ENCODE measurements at places on chromosomes 11 and 22. TPM values are rescaled to one million over a fixed set of nuclear protein-coding genes. Genes with fewer than 3 reads are reported as not detected.

- no peak for DNase-seq
These were observed 74.6 kb downstream of the CELSR1 start for GRCh38 chr22:46462726-46463371.

The PATE2 gene
- not detected for total RNA-seq

DNA sequence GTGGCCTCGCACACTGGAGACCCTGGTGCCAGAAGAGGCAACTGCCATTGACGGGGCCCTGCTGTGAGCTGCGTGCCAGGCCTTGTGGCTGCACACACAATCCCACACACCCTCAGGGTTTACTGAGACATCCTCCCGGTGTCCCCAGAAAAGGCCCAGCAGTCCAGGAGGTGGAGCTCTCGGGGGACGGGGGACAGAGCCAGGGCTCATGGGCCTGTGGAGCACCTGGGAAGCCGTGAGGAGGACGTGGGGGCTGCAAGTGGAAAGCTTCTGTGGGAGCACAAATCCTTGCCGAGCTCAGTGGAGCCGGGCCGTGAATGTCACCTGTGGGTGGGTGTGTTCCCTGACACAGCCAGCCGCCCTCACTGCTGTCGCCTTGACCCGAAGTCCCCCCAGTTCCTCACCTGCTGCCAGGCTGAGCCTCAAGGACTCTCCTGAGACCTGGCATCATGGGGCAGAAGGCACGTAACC is 609.7 kb downstream of the TBC1D22A start:
- DNase-seq: no peak

The SCGB2A2 gene
- total RNA-seq: not detected

DNA sequence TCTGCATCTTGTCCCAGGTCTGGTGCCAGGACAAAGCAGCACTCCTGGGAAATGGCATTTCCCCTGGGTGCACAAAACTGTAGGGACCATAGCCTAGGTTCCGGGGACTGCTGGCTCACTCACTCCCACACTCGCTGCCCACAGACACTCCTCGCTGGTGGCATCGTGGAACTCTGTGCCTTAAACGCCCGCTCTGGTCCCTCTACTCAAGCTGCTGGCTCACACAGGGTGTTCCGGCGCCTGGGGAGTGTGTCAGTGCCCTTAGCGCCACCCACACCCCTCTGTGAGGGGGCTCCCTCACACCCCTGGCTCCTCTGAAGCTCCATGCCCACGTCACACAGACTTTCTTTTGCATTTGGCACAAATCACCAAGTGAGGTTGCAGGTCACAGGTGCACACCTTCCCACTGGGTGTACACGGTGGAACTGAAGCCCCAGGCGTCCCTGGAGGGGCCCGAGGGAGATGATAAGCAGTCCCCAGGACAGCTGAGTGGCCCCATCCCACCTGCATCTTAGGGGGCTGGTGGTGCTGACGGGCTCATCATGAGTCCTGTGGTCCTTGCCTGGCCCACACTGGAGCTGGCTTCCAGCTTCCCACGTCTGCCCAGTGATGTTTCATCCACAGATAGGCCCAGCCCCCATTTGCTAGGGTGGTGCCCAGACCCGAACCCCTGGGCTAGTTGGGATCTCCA is 23.2 kb upstream of the DGCR8 start:
- DNase-seq: no peak

DNA sequence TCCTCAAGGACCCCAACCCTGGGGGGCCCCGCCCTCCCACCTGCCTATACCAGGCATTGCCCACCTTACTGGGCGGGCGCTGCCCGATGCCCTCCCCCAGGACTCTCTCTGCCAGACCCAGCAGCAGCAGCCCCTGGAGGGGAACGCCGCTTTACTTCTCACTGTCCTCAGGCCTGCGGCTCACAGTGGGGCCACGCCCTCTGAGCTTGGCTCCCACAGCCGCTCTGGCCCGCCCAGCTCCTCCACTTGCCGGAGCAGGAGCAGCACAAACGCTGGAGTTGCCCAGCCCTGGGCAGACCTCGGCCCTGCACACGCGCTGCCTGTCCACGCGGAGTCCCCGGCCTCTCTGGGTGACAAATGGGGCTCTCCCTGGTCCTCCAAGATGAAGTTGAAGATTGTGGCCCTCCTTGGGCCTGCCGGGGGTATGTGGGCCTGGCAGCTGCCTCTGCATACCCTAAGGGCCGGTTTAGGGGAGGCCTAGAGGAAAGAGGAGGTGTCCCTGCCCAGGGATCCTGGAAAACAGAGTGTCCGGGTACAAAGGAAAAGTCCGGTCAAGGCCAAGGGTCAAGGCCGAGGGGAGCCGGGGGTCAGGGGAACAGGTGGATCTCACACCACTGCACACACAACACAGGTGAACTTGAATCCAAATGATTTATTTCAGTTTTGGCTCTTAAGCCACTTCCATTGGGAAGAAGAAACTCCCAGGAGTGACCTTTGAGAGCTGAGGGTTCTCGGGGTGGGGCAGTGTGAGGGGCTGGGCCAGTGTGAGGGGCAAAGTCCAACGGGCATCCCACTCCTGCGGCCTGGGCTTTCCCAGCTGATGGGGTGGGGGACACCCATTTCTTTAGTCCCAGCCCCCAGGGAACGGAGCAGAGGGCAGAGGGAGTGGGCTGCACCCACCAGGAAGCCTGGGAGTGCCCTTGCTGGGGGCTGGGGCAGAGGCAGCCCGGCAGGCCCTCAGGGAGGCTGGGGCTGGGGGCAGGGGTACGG is 674 bp upstream of the BAIAP2L2 start:
- DNase-seq: no peak

DNA sequence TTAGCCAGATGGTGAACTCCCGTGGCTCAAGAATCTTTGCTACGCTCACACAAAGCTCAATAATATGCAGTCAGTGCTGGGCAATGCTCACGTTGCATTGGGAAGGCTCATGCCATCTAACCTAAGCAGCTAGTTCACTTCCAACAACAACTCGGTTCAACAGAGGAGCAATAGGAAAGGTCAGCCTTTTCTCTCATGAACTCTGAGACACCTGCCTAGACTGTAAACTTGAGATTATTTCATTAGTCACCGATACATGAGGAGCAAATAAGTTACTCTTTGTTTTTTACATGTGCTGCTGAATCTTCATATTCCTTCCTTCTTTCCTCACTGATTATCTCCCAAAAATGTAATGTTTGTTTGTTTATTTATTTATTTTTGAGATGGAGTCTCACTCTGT is 9.0 kb downstream of the SLC5A4 start:
- no peak for DNase-seq

The CELSR1 gene
- total RNA-seq: 5.9 TPM

The QSER1 gene
- total RNA-seq: 36.0 TPM

- no peak for DNase-seq
These were observed 85.5 kb downstream of the PACS1 start for GRCh38 chr11:66155387-66156073.

DNA sequence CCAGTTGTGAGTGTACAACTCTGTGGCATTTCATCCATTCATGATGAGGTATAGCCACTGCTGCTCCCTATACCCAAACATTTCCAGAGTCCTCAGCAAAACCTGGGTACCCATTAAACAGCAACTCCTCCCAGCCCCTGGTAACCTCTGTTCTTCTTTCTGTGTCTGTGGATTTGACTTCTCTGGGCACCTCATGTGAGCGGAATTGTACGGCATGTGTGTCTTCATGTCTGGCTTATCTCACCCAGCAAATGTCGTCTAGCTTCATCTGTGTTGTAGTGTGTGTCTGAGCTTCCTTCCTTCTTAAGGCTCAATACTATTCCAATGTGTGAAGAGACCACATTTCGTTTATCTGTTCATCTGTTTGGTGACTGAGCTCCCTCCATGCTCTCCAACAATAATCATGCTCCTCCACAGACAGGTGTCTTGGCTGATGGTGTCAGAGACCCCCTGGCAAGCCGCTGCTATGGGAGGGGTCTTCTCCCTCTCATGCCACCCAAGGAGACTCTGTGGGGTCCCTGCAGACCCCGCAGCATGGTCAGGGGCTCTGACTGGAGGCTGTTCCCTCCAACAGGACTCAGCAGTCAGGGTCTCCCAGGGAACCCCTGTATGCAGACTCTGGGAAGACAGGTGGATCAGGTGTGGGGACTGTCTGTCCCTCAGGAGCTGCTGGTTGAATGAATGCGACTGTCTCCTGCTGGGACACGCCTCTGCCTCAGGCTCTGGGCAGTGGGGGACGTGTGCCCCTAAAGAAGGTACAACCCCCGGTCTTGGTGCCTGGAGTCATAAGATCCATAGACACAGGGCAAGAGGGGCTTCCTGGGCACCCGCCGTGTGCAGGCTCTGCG is 52.7 kb downstream of the SMIM38 start:
- no peak for DNase-seq

DNA sequence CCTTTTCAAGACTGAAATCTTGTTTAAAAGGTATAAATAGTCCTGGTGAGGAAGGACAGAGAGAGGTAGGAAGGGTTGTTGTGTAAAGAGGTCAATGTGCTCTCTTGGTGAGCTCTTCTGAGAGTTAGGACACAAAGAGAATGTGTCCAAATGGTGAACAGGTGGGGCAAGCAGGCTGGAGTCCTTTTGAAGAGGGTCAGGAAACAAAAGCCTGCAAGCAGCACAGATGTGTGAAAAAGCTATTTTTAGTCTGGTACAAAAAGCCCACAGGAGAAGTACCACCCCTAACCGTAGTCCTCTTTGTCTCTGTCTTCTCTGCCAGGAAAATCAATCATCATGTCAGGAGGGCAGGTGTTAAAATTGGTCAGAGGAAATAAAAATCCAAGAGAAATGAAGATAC is 54.4 kb upstream of the SYN3 start:
- DNase-seq: no peak

The LMO1 gene
- not detected for total RNA-seq
